ENCODE measurements at places on chromosomes 2 and 18.

- no peak for DNase-seq
Measured at GRCh38 chr2:856456-856855, 94.2 kb upstream of the SNTG2 start.

- peak; percentile 54 for DNase-seq
Measured at GRCh38 chr2:158667586-158667985, 127.5 kb upstream of the DAPL1 start.

DNA sequence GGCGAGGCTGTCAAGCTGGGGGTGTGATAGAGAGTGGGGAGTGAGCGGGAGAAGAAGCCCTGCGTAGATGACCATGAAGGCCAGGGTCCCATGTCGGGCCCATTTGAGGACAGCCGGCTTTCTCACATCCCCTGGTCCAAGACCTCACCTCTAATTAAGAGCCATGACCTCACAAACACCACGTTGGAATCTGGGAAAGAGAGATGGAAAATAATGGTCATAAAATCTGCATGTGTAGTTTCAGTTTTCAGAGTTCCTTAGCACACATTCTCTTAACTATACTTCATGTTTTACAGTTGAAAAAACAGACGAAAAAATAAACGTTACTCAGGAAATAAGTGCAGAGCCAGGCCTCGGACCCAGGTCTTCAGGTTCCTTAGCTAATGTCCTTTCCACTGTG lies 244.8 kb upstream of the SIX2 start:
- DNase-seq, result no peak

- DNase-seq, result no peak
Measured at GRCh38 chr18:25181581-25181980, 170.4 kb downstream of the ZNF521 start.

- DNase-seq, result no peak
Measured at GRCh38 chr2:177799531-177799930, 273.0 kb downstream of the PDE11A start.

- no peak for DNase-seq
Measured at GRCh38 chr2:187360286-187360685, 87.8 kb downstream of the CALCRL start.

DNA sequence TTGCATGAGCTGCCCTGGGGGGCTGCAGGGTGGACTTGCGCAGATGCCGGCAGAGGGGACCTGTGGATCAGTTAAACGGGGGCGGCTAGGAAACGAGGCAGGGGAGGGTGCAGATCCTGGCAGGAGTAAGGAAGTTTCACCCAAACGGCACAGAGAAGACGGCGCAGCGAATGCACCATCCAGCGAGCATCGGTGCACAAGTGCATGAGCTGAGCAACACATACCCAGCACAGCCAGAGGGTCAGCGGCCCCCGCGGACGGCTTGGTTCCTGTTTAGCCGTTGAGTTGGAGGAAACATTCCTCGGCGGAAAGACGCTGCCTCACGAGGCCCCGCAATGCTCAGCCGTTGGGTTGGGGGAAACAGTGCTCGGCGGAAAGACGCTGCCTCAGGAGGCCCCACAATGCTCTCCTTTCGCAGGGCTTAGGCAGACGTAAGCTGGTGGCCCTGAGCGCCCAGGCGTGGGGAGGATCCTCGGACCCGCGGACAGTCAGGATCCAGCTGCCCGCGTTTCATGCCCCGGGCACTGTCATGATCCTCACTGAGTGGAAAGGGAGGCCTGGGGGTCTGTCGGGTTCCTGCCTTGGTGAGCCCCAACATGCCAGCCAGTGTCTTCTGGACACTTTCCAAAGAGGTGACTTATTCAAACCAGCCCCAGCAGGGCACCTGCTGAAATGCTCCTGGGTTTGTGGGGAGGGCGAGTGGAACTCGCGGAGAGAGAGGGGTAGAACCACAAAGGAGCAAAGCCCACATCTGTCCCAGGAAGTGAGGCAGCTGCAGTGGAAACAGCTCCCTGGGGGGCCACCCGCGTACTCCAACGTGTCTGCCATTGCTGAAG lies 86.3 kb downstream of the NDUFA10 start:
- no peak for DNase-seq

GRCh38 chr2:141555876-141556470 lies 574.8 kb downstream of the LRP1B start:
- no peak for DNase-seq

Measured in fibroblast of skin of left quadriceps (primary cell).